ENCODE measurements at places on chromosomes 13 and 19. TPM values are rescaled to one million over a fixed set of nuclear protein-coding genes. Genes with fewer than 3 reads are reported as not detected.

DNA sequence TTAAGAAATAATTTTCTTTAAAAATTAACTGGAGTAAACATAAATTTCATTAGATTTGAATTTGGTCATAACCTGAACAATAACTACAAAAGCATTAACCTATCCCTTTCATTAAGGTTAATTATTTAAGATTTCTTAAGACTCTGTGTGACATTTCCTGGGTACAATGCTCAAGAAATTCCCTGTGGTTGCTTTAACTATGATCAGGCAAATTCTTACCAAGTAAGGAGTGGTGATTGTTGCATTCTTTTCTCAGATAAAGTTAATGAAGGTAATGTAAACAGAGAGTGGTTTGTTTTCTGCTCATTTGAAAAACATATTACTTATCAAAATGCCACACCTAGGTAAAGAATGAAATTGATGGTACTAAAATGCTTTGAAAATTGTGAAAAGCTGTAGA lies 114.8 kb upstream of the MIR17HG start:
- DNase-seq, result no peak

The ZFP30 gene
- 14.8 TPM for total RNA-seq

GRCh38 chr13:31747291-31747690 lies 8.0 kb downstream of the RXFP2 start:
- no peak for DNase-seq

- DNase-seq, result no peak
Observed at GRCh38 chr13:114089751-114090400, 42.5 kb downstream of the RASA3 start.

- peak; percentile 15 for DNase-seq
Observed at GRCh38 chr13:73138638-73139491, 80.1 kb downstream of the KLF5 start.

GRCh38 chr19:51809787-51810186 lies 14.8 kb downstream of the FPR3 start:
- no peak for DNase-seq

DNA sequence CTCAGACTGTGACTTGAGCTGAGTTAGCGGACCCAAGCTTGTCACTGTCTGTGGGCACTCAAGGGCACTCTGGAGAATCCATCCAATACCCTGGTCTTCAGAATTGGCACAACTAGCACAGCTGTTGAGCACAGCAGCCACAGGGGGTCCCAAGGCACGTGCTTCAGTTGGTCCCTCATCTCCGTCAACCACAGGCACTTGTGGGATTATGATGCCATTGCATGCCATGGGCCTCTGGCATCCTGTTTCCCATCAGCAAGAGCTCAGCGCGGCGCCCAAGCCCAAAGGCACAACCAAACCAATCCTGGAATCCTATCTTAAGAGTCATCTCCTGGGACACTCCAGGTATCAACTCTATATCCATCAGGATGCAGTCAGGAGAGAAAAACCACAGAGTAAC lies 3.7 kb upstream of the B3GNT8 start:
- peak; percentile 92 for DNase-seq

- DNase-seq, result peak; percentile 28
Observed at GRCh38 chr13:68304286-68304893, 1074.3 kb upstream of the PCDH9 start.

GRCh38 chr19:53704011-53704410 lies 72.2 kb downstream of the DPRX start:
- DNase-seq, result no peak

DNA sequence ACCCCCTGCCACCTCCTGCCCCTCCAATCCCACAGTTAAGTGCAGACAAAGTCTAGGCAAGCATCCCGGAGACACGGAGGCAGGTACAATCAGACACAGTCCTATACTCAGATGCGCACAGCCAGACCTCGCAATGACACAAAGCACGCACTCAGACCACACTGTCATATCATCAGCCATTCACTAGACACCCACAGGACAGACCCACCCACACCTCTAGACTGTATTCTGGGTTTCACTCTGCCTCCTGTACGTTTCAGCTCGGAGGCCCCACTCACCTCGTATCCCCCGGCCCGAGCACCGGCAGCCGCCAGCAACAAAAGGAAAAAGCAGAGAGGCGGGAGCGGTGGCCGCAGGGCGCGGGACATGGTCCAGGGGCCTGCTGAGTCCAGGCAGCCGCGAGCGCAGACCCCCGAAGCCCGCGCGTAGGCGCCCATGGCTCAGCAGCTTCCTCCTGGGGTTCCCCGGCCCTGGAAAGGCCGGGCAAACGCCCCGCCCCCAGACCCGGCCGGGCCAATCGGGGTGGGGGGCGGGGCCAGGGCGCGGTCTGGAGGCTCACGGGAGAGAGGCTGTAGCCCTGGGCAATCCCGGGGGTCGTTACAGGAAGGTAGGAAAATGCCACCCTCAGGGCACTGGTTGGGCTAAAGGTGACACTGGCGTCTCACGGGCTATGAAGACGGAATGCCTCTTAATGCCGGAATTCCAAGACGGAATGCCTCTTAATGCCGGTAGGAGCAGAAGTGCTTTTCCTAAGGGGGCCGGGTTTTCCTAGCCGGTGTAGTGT lies at the start of the genes MAN2B1 and WDR83:
TSS of gene MAN2B1 (minus strand) at position 478 of the 784 bp plus-strand sequence. CDS start at position 437, 41 bp downstream.
TSS of gene WDR83 (plus strand) at position 543 of the 784 bp plus-strand sequence. CDS start 2,984 bp downstream, outside the sequence.
- peak; percentile 78 for DNase-seq

- peak; percentile 93 for DNase-seq
Observed at GRCh38 chr13:31896427-31896826, 135.1 kb upstream of the FRY start.

The MAB21L1 gene
- not detected for total RNA-seq

DNA sequence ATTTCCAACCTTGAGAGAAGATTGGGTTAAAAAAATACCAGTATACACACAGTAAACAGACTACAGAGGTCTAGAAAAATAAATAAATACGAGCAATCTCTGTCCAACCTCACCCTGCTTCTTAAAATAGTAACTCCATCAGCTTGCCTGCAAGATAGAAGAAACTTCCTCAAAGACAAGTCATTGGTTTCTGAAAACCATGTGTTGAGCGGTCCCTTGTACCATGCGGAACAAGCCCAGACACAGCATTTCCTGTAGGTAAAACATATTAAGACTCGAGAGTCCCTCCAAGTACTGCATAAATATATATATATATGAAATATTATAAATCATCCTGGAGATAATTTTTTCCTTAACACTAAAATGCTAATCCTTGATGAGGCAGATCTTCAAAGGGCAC lies 157.4 kb downstream of the MZT1 start:
- DNase-seq, result no peak

GRCh38 chr13:112990783-112991182 lies 21.8 kb downstream of the MCF2L start:
- DNase-seq, result no peak

GRCh38 chr13:65946387-65946786 lies 1283.7 kb downstream of the PCDH9 start:
- no peak for DNase-seq

DNA sequence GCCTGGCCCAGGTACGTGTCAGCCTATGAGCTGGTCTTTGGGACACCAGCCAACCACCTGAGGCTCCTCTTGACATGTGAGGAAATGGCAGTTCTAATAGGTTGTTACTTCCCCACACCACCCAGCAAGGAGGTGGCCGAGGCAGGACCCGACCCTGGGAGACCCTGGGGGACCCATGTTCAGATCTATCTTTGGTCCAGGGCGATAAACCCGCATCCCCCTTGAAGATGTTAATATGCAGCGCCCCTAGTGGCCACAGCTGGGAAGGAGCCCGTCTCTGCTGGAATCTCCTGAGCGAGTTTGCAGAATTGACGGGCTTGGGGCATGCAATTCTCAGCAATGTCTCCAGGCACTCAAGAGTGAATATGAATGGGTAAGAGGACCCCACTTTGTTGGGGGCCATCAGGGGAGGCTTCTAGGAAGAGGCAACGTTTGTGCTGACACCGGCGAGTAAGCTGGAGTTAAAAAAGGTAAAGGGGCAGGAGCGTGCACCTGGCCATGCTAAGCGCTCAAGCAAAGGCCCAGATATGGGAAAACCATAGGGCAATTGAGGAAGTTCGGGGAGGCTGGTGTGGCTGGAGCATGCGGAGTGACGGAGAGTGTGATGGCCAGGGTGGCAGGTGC lies 1.5 kb upstream of the MYO1F start:
- DNase-seq, result peak; percentile 69

DNA sequence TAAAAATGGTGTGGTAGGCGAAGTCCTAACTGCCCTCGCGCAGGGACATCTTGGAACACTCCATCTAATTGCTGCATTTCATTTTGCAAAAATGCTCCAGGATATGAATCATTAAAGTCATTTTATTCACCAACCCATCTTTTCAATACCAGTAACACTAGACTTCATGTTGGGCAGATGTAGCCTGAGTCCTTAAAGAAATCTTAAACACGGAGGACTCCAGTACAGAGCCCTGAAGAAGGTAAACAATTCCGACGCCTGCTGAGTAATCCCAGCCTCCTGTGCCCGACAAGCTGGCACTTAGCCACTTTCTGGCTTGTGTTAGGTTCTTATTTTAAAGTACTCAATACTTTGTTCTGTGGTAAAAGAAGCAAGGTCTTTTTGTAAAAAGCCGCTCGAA lies 58.0 kb upstream of the IRS2 start:
- DNase-seq, result peak; percentile 32

- no peak for DNase-seq
Observed at GRCh38 chr13:28273919-28274318, 135.6 kb downstream of the PAN3 start.

- no peak for DNase-seq
Observed at GRCh38 chr13:49532593-49532992, 36.8 kb downstream of the PHF11 start.

DNA sequence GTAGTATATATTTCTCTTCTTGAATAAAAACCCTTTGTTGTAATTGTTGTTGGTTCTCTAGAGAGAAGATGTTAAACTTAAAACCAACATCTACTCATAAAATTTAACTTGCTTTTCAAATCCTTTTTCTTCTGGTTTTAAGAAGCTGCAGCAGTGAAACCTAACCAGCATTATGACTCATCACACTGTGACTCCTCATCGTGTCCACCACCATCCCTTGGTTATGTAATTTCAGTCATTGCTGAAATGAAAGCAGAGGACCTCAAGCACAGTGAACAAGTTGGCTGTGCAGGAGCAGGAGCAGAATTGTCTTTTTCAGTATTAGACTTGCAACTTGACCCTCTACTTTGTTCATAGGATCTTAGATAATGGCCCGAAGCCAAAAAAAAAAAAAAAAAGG lies 64.9 kb upstream of the HTR2A start:
- peak; percentile 85 for DNase-seq

The GIPC3 gene
- 0.19 TPM for total RNA-seq

The IZUMO2 gene
- total RNA-seq, result not detected

The CDK8 gene
- total RNA-seq, result 12.7 TPM

DNA sequence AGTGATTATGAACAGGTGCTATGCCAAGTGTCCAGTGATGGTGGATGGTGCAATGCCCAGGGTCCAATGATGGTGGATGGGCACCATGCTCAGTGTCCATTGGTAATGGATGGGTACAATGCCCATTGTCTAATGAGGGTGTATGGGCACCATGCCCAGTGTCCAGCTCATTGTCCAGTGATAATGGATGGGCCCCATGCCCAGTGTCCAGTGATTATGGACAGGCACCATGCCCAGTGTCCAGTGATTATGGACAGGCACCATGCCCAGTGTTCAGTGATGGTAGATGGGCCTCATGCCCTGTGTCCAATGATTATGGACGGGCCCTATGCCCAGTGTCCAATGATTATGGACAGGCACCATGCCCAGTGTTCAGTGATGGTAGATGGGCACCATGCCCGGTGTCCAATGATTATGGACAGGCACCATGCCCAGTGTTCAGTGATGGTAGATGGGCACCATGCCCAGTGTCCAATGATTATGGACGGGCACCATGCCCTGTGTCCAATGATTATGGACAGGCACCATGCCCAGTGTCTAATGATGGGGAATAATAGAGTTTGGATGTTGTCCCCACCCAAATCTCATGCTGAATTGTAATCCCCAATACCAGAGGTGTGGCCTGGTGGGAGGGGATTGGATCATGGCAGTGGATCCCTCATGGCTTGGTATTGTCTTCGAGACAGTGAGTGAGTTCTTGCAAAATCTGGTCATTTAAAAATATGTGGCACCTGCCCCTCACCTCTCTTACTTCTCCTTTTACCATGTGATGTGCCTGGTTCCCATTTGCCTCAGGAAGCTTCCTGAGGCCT lies 87.8 kb downstream of the ANKRD10 start:
- DNase-seq, result no peak

All from myocyte (in vitro differentiated cells).